ENCODE measurements at places on chromosomes 1 and 21.

GRCh38 chr1:43933386-43934100 is at the start of gene ARTN:
ARTN (plus strand) TSS chr1:43933801; CDS start chr1:43935657, 1,856 bp downstream.
- peaks cover 3% of the 10 kb centered on the region for H3K36me3 ChIP-seq
- no peak for DNase-seq
- H3K4me3 ChIP-seq = peak within 1 kb of the TSS; percentile 55
- no peak within 1 kb of the TSS for H3K27ac ChIP-seq
- peaks cover 19% of the 10 kb centered on the region for H3K4me1 ChIP-seq

GRCh38 chr1:2313651-2314261 is 77.6 kb downstream of the MORN1 start:
- DNase-seq = no peak
- H3K27ac ChIP-seq = peak overlapping the region; percentile 95
- H3K36me3 ChIP-seq = peaks cover 6% of the 10 kb centered on the region
- peak overlapping the region; percentile 81 for H3K4me3 ChIP-seq
- no peaks in the 10 kb centered on the region for H3K27me3 ChIP-seq
- peaks cover 72% of the 10 kb centered on the region for H3K4me1 ChIP-seq

GRCh38 chr1:106846656-106847055 is 209.8 kb upstream of the PRMT6 start:
- DNase-seq = no peak
- H3K27me3 ChIP-seq = no peaks in the 10 kb centered on the region
- no peak overlapping the region for H3K4me3 ChIP-seq
- no peaks in the 10 kb centered on the region for H3K36me3 ChIP-seq
- no peaks in the 10 kb centered on the region for H3K4me1 ChIP-seq

DNA sequence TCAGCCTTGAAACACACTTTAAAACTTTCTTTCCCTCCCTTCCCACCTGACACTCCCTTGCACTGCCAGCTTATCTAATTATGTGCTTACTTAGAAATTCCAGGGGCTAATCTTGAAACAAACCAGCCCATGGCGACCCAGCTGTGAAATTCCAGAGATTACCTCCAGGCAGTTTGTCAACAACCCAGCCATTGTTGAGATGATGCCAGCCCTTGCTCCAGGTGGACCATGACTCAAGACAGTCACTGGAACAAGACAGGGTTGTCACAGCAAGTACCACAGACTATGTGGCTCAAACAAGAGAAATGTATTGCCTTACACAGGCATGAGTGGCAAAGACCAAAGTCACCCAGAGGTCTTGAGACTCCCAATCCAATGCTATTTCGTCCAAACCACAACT is 7.9 kb downstream of the FYB2 start:
- no peak overlapping the region for H3K27ac ChIP-seq
- no peaks in the 10 kb centered on the region for H3K27me3 ChIP-seq
- H3K4me3 ChIP-seq = no peak overlapping the region
- no peaks in the 10 kb centered on the region for H3K4me1 ChIP-seq
- H3K36me3 ChIP-seq = no peaks in the 10 kb centered on the region
- no peak for DNase-seq

GRCh38 chr1:49576327-49576901 is 447.3 kb downstream of the AGBL4 start:
- no peaks in the 10 kb centered on the region for H3K4me1 ChIP-seq
- H3K27me3 ChIP-seq = no peaks in the 10 kb centered on the region
- H3K36me3 ChIP-seq = no peaks in the 10 kb centered on the region
- no peak overlapping the region for H3K27ac ChIP-seq

DNA sequence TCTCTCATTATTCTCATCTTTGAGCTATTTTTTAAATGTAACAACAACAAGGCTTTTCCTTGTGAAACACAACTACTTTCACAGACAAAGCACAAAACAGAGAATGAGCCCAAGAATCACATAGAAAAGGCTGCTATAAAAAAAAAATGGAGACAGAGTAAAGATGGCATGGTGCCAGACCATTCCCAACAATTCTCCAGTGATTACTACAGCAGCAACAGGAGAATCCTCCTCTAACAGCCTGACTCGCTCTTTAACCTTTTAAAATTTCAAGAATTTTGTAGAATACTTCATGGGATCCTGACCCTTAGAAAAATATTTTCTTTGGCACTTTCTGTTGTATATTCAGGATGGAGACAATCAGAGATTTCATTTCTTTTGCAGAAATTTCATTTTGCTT is 3.8 kb upstream of the BCAS2 start:
- H3K36me3 ChIP-seq = no peaks in the 10 kb centered on the region
- no peak for DNase-seq
- H3K4me3 ChIP-seq = no peak overlapping the region
- H3K27me3 ChIP-seq = no peaks in the 10 kb centered on the region
